Inflammatory macrophage treated with lipopolysaccharide for 1 hour (primary cell): ENCODE measurements at places on chromosomes 2 and 18.

DNA sequence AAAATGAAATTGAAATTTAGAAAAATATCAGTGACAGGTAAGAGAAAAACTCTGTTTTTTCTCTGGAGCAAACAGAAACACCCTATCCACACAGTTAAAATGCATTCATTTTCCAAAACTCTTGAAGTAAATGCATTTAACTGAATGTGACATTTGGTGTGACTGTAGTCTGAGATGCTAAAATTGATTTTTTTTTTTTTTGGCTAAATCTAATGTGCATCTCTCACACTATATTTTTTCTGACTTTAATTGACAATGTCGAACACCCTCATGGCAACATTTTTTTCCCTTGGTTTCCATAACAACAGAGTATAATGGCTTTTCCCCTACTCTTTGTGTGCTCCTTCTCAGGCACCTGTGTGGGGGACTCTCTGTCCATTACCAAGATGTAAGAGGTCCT lies 366.4 kb downstream of the XIRP2 start:
- DNase-seq = no peak

DNA sequence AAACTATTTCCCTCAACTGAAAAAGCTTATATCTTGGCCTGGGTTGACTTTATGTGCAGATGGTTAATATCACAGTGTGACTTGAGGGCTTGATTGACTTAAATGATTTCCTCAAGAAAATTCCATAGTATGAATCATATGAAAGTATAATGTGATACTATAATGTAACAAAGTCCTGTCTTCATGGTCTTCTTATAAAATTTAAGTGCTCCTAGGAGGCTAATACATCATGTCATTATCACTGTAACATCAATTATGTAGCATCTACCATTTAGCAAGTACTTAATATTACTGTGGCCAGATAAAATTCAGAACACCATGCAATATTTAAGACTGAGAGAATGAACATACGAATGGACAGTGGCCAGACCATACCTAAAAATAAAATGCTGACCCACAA lies 276.1 kb downstream of the RIT2 start:
- no peak for DNase-seq

GRCh38 chr2:203786549-203787351 lies 80.3 kb downstream of the CD28 start:
- peak; percentile 78 for DNase-seq

DNA sequence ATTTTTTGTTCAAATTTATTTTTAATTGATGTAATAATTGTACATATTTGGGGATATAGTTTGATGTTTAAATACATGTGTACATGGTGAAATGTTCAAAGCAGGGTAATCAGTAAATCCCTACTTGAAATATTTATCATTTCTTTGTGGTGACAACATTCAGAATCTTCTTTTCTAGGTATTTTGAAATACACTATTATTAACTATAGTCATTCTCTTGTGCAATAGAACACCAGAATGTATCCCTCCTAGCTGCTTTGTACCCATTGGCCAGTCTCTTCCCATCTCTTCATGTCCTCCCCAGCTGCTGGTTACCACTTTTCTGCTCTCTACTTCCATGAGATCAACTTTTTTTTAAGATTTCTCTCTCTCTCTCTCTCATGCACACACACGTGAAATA lies 126.5 kb downstream of the ZNF407 start:
- no peak for DNase-seq

DNA sequence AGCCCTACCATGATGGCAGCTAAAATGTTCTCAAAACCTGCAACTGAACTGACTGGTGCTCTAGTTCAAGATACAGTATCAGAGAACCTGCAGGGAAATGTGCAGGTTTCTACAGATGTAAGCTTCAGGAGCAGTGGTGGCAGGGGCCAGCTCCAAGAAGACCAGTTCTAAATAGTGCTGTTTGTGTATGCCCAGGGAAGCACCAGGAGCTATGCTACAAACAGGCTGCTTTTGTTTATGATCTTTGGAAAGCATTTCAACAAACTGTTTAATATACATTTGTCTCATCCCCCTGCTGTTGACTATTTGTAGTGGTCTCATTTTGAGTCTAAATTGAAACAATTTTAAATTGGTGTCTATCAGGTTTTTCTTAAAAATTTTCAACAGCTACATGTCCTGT lies 20.7 kb downstream of the FZD5 start:
- no peak for DNase-seq
